DMS153 (cell line): ENCODE measurements at places on chromosomes 5 and 9.

- no peak for DNase-seq
Measured at GRCh38 chr5:124921694-124922093, 175.3 kb upstream of the ZNF608 start.

- DNase-seq: no peak
Measured at GRCh38 chr9:105258225-105258737, 13.8 kb downstream of the SLC44A1 start.

- DNase-seq: no peak
Measured at GRCh38 chr5:133754575-133755169, 142.3 kb upstream of the FSTL4 start.

- no peak for DNase-seq
Measured at GRCh38 chr5:7673658-7674057, 177.3 kb downstream of the CFAP90 start.

DNA sequence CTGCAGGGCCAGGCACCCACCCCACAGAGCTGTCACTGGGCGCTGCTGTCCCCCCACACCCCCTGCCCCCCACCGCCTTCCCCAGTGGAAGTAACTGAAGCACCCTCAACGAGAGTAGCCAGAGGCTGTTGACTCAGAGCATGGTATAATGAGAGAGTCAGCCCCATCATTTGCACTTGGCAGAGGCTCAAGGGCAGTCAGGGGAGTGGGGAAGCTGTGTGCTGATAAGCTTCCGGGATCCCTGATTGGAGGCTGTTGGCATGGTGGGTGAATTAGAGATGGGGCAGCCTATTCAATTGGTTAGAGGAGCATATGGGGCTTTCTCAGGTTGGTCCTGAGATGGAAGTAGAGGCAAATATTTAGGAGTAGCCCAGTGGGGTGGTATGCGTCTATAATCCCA, 77.1 kb upstream of the GOLM1 start:
- DNase-seq: peak; percentile 95

DNA sequence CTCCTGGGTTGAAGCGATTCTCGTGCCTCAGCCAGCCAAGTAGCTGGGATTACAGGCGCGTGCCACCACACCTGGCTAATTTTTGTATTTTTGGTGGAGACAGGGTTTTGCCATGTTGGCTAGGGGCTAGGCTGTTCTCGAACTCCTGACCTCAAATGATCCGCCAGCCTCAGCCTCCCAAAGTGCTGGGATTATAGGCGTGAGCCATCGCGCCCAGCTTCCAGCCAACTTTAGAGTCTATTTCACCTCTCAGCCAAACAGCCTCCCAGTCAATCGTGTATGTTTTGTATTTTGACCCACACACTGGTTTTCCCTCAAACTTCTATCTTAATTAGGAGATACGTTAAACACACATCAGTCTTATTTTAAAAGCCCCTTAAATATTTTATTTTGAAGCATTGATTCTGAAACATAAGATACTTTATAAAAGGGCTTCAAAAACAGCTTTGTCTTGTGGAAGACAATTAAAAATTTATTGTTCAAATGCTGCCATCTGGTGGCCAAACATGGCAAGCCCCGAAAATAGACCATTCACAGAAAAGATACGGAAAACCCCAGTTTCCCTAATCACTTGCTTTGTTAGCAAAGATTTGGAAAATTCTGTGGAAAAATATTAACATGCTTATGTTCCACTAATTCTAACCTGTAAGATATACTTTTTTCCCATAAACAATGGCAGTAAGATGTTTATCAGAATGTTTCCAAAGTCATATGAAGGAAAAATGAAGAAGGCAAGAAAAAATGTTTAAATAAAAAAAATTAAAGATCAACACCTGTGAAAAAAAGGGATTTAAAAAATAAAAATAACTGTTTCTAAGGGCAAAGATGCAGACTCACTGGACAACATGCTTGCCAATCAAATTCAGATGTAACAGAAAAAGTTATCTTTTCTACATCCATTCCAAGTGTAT, 33.1 kb downstream of the APTX start:
- peak; percentile 4 for DNase-seq

- DNase-seq: no peak
Measured at GRCh38 chr5:10532421-10532820, 31.4 kb upstream of the ANKRD33B start.

- DNase-seq: no peak
Measured at GRCh38 chr5:176365351-176366231, at the start of gene ARL10. ARL10 (plus strand) TSS chr5:176365487; CDS start chr5:176365564, 77 bp downstream.

DNA sequence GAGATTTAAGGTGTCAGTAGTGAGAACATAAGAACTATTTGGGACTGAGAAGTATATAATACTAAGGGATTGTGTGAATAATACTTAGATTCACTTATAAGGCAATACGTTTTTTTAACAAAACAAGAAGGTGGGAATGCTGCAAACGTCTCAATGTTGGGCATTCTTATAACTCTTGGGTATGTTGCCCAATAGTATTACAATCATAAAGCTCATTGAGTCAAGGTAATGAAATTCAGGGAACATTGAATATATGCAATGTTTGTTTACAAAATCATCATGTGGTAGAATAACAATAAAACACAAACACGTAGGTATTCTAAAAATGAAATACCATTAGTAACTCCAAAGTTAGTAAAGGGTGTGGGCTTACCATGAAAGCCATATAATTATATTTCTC, 400.7 kb downstream of the KIAA0825 start:
- DNase-seq: no peak

DNA sequence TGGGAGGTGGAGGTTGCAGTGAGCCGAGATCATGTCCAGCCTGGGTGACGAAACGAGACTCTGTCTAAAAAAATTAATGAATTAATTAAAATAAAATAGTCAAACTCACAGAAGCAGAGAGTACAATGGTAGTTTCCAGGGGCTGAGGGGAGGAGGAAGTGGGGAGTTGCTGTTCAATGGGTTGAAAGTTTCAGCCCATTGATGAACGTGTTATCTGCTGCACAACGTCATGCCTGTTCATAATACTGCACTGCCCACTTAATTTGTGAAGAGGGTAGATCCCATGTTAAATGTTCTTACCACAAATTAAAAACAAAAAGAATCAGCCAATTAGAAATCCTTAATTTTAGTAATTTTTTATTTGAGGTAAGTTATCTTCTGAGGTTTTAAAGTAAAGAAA, 16.4 kb upstream of the RUFY1 start:
- DNase-seq: no peak

DNA sequence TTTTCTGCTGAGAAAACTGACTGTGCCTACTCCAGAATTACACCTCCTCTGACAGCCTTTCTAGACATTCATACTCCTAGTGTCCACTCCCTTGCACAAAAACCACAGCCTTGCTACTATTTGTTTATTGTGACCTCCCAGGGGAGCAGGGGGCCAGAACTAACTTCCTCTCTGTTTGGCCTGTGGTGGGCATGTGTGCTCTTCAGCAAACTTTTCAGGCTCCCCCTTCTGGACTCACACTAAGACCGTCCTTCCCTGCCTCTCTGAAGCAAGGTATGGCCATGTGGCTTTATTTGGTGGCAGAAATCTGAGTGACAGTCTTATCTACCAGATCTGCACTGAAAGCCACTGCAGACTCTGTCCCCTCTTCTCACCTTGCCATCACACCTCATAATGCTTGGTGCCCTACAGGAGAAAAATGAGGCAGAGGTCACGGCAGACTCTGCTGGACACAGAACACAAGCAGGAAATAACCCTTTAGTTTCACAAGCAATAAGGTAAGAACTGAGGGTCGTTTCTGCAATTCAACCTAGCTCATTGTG, 28.2 kb downstream of the LIFR start:
- DNase-seq: no peak

DNA sequence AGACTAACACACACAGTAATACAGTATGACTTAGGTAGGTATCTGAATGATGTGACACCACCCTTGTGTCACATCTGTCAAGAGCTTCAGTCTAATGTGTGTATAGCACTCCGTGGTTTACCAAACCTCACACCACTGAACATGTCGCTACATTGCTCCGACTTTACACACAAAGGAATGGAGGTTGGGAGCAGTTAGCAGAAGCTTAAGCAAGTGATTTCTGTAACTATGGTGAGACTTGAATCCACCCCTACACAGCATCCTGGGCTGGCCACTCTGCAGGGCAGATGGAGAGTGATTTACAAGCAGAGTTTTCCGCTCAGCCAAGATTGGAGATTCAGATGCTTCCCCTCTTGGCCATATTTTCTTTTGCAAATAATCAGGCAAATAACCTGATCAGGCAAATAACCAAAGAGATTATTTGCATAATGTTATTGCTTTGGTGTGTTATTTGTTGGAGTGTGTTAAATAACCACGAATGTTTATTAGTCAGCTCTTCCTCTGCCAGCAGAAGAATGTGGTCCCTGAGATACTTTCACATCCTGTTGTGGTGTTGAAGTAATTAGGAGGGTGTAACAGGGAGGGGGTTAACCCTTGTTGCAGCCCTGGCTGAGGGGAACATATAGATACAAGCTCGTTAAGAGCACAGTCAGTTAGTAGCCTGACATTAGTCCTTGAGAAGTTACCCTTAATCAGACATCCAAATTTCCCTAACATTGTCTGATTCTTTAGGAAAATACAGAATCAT, 92.8 kb downstream of the SNX18 start:
- DNase-seq: no peak

GRCh38 chr5:10195301-10195700, 54.4 kb downstream of the ATPSCKMT start:
- no peak for DNase-seq
